ENCODE measurements at places on chromosomes 6 and 20.

DNA sequence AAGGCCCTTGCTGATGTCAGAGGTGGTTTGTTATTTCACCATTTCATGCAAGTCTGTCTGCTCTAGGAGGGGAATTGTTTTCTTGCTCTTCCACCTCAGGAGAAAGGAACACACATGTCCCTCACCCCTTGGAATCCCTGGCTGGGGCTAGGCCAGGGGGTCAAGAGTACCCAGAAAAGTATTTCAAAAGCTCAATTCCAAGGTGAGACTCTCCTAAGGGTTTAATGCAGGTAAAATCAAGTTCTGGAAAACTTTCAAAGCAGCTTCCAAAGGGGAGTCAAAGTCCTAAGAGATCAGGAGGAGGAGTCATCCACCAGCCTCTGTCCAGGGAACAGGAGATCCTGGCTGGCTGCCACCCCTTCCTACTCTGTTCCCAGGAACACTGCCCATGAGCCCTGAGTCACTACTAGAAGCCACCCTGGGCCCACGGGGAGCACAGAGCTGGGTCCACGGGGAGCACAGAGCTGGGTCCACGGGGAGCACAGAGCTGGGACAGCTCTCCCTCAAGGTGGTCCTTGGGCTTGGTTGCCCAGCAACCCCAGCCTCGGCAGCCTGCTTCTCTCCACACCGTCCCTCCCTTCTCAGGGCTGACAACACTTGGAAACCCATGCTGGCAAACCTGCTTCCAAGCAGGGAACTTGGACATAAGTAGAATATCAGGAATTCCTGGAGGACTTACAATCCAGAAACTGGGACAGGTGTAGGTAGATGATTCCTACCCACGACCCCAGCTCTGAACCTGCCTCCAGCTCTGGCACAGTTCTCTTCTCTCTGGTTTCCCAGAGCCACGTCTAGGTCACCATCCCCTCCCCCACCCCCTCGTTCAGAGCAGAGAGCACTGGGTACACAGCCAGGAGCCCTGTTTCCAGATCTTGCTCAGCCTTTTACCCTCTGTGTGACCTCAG, 35.3 kb upstream of the CDKN1A start:
- no peak for DNase-seq

DNA sequence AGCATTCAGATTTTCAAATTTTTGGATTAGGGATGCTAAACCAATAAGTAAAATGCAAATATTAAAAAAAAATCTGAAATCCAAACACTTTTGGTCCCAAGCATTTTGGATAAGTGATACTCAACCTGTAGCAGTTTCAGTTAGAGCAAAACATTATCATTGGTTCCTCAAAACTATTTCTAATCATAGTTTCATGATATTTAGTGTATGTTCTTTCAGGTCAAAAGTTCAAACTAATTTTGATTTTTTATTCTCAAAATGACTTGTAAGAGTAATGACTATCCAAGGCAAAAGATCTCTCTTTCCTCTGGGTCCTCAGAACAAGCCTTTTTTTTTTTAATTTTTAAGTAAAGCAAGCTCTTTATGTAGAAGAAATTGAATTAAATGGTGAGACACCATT, 64.0 kb upstream of the TFB1M start:
- no peak for DNase-seq

DNA sequence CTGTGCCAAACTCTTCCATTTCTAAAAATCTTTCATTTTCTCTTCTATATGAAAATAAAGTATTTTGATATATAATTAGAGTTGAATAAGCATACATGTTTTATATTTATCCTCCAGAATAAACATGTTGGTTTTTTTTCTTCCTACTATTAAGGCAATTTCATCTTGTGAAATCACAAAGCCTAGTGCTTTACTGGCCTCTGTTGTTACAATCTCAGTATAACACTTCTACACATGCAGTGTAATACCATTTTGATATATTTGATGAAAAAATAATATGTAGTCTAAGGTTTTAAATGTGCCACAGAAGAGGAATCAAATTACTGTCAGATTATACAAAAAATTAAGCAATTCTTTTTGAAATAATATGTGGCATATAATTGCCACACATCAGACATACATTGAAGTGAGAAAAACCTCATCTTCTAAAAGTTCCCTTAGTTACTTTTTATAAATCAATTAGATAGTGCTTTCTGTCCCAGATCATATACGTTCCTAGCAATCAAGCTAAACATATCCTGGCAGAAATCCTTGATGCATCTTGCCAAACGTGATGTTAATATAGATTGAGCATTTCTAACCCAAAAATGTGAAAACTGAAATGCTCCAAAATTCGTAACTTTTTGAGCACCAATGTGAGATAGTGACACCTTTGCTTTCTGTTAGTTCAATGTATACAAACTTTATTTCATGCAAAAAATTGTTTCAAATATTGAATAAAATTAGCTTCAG, 225.1 kb upstream of the MANEA start:
- no peak for DNase-seq

- DNase-seq = peak; percentile 3
Observed at GRCh38 chr20:40506537-40506939, 182.5 kb downstream of the MAFB start.

DNA sequence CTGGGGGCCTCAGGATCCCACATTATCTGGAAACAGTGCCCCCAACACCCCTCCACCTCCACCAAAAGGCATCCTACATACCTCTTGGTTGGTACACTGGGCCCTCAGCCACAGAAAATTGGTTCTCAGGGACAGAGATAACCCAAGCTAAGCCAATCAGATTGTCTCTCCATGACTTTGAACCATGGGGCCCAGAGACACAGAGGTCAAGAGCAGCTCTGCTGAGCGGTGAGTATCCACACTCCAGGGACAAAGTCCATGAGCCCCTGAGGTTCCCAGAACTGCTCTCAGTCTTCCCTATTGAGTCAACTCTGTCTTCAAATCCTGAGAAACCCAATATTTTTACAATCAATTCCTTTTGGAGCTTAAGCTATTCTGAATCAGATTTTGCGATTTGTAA, 35.3 kb downstream of the COL11A2 start:
- no peak for DNase-seq

DNA sequence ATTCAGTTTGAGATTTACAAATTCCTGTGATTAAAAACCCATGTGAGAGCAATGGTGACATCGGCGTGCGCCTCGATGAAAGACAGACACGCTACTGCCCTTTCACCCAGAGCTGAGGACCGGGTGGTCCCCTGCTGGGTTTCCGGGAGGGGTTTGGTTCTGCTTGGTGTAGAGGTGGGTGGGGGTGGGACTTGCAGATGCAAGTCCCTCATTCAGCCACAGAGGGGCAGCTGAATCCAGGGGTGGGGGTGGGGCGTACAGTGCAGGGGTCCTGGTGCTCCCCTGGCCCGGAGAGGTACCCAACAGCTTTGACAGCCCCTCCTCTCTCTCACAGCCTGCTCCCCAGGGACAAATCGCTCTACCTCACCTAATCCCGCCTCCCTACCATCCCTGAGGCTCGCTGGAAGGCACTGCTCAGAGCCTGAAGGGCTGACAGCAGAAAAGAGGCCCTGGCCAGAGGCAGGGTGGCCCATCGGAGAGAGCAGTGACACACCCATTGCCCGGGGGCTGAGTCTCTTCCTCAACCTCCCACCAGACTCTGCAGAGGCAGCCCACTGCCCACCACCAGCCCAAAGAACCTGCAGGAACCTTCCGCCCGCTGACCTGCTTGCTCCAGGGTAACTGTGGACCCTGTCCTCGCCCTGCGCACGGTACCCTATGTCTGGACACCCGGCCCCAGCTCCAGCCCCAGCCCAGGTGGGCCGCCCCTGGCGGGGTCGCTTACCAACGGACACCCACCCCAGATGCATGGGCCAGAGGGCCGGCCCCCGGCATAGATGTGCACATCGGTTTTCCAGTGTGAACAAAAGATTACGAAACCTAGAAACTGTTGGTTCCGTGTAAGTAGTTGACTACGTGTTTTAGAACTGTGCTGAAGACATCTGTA, 118.4 kb downstream of the JPH2 start:
- no peak for DNase-seq

DNA sequence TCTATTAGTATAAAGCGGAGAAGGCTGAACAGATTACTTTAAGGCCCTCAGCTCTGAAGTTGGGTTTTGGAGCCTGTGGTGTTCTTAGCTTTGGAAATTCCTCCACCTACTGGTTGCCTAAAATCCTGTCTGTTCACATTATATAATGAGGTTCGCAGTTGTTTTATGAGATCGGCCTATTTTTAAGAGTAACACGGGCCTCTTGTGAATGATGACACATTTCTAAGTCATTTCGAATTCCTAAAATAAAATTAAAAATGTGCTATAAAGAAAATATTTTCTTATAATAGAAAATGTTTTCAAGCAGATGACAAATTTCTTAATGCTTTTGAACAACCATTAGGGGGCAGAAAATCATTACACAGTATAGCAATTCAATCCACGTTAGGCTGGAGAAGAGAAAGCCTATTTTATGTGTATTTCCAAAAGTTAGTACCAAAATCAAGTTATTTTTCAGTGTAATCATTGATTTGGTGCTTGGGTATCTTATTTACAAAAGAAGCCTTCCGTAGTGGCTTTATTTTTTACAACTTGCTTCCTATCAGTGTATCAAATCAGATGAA, 15.8 kb upstream of the FAM8A1 start:
- no peak for DNase-seq

GRCh38 chr6:1589208-1589607, 20.5 kb upstream of the FOXC1 start:
- no peak for DNase-seq

DNA sequence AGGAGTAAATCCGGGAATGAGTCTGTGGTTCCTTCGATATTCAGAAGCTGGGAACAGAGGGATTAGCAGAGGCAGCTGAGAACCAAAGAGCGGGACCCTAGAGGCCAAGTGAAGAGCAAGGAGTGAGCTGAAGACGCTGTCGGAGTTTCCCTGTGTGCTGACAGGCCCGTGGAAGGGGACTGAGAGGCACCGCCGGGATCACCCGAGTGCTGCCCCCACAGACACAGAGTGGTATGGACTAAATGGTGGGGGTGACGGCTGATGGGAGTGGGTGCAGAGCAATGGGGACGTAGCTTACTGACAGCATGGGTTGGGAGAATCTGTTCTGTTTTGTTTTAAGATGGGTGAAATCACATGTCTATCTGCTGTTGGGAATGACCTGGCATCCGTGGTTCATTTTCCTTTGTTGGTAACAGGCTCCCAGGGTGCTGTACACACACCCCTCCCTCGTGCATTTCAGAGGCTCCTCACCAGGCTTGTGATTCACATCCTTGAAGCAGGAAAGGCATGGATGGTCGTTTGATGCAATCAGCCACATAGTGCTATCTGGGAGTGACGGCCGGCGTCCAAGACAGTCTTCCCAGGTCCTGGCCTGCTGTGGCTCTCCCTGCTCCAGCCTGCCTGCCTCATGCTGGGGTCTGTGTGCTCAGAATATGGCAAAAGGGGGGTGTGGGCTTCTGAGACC, 97.4 kb downstream of the THBS2 start:
- no peak for DNase-seq

DNA sequence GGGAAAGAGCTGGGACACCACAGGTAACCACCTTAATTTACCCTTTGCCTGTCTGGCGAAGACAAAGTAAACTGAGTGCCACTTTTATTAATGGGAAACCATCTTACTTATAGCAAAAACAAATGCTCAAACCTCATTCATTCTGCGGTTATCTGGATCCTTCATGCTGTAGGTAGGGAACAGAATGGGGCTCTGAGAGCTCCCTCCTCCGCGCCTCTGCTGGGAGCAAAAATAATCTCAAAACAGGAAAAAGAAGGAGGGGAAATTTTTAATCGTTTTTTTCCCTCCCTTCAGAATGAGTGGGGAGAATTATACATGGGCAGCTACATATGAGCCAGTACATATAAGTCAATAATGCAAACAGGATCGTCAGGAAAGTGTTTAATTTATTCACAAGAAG, 177.3 kb downstream of the GMPR start:
- DNase-seq = no peak
